ENCODE measurements at places on chromosomes 6 and 20.

- DNase-seq = peak; percentile 28
Measured at GRCh38 chr6:5590187-5590586, 328.9 kb downstream of the FARS2 start.

GRCh38 chr6:90209527-90209926 is 87.1 kb downstream of the BACH2 start:
- DNase-seq = no peak

GRCh38 chr6:10535193-10535592 is 14.0 kb downstream of the GCNT2 start:
- no peak for DNase-seq

- no peak for DNase-seq
Measured at GRCh38 chr6:158803733-158804143, 15.4 kb downstream of the EZR start.

DNA sequence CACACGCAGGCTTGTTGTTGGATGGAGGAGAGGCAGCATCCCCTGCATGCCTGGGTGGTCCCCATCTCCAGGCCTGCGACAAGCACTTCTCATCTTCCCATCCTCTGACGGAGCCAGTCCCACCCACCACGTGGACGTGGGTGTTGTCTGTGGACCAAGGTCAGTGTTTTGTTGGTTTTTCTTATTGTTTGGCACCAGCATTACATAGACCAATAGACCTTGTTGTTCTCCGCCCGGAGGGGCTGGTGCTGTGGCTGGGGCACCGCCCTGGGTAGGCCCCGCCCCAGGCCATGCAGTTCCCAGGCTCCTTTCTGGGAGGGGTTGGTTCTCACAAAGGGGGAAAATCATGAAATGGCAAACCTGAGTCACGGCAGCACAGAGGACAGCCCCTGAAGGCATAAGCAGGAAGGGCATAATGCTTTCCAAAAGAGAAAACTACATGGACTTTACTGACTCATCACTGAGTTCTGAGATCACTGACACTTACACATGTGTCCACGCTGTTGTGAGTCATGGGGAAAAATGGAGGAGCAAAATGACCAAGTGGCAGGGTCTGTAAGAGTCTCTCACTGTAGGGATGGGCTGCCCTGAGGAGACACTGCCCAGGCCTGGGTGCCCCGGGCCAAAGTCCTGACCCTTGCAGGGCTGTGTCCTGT is 90.8 kb downstream of the THBS2 start:
- no peak for DNase-seq

- no peak for DNase-seq
Measured at GRCh38 chr6:24004659-24005058, 121.4 kb upstream of the NRSN1 start.

DNA sequence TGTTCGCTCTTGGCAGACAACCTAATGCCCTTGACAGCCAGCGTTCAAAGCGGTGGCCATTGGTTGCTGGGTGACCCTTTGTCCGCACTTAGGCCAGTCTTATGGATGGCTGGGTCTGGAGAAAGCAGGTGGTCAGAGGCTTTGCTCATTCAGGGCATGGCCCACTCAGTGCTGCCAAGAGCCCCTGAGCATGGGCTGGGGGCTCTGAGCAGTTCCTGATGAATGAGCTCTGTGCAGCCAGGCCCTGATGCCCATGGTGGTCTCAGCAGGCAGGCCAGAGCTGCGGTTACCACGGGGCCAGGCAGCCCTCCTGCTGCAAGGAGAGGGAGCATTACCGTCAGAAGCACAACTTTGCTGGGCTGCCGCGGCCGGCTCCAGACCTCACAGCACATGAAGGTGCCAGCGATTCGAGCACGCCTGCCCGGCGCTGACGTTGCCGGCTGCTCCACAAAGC is 36.3 kb downstream of the CDH4 start:
- no peak for DNase-seq

- no peak for DNase-seq
Measured at GRCh38 chr6:60681806-60682205, 1604.2 kb downstream of the KHDRBS2 start.

DNA sequence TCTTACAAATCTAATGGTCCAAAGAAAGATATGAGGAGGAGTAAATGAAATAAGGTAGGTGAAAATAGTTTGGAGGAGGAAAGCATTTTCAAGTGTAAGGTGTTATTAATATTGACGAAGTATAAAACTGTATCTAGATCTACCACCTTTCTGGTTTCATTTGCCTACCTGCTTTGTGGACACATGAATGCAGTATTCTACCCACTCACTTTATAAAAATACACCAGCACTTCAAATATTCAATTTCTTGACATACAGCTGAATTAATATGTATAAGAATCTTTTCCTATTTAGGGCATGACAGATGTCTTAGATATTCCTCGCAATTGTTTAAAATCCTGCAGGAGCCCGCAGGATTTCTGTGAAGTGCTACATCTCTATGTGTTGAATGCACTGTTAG is 108.0 kb downstream of the BCAS1 start:
- no peak for DNase-seq

- DNase-seq = no peak
Measured at GRCh38 chr20:17169585-17170136, 57.2 kb upstream of the PCSK2 start.

DNA sequence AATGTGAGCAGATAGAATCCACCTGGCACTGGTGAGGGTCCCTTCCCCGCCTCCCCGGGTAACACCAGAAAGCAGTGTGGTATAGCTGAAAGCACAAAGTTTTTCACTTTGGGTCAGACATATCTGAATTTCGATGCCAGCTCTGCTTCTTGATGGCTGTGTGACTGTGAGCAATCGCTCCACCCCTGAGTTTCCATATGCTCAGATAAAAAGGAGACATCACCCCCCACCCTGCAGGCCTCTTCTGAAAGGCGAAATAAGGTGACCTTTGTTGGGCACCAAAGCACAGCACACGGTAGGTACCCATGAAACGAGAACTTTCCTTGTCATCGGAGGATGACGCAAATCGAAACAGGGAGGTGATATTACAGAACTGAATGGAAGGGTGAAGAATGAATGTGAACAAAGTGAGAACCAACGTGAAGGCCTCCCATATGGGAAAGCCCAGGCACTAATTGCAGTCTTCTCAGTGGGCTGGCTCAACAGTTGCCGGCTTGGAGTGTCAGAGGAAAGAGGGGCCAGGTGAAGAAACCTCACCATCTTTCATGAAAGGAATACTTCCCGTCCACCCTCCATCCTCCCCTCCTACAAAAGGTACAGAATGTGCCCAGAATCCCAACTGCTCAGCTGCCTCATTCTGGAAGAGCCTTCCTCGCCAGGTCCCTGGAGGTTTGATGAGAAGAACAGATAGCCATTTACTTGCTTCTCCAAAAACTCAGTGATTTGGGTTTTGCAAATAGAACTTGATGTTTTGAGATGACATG is 61.8 kb downstream of the NFATC2 start:
- DNase-seq = no peak

DNA sequence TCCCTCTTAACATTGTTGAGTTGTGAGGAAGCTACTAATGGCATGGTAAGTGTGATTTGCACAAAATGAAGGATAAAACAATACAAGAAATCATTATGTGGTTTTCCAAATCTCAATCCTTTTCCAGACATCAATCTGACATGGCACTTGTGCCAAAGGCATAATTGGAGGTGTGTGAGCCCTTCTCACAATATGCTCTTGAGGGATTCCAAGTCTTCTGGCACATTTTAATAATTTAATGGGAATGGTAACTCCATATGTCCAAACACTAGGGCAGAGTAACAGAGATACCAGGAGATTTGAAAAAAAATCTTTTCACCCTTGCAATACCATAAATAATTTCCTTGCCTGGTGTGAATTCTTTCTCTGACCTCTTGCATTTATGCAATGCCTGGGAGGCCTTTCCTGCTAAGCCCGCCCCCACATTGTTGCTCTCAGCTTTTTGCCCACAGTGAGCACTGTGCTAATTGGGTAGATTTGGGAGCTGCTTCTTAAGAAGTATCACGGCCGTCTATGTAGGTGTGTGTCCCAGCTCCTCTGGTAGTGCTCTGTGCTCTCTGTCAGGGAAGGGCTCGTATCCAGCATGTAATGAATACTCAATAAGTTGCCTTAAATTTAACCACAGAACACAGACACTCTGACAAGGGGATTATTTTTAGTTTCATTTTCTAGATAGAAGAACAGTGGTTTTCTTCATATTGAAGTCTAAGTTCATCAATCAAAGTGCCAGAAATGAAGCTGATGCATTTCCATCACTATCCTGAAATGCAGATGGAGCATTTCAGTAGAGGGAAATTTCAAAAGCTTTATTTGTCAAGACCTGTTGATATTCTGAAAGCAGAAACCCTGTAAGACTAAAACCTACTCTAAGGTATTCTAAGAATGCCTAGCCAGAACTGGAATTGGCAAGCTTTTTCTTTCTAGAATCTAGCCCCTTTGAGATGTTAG is 54.4 kb upstream of the CEP85L start:
- DNase-seq = no peak

DNA sequence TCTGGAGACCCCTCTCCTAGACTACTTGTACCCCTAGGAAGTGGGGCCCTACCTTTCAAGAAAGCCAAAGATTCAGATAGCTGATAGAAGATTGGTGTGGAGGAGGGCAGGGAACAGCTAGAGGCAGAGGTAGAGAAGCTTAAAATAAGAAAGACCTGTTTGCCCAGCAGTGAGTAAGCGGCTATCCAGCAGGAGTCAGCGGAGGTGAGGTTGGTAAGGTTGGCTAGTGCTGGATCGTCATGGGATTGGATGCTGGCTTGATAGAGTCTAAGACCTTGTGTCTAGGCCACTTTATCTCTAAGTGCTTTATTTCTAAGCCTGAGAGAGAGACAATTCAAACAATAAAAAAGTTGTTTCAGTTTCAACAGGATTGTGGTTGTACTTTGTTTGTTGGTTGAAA is 19.1 kb downstream of the ANKS1A start:
- DNase-seq = no peak

DNA sequence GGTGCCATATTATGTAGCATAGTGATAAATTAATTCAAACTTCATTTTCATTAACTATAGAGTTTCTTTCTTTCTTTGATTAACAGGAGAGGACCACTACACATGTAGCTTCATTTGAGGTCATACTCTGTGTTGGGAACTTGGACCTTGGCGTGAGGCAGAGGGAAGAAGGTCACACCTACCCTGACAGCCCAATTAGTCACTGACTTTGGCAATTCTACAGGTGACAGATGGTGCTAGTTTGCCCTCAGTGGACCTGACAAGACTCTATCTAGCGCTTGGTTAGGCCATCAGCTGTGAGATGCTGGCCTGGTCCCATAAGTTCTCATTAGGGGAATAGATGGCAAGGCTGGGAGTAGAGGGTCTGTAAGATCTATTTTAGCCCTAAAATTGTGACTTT is 14.2 kb downstream of the SLX4IP start:
- DNase-seq = no peak

DNA sequence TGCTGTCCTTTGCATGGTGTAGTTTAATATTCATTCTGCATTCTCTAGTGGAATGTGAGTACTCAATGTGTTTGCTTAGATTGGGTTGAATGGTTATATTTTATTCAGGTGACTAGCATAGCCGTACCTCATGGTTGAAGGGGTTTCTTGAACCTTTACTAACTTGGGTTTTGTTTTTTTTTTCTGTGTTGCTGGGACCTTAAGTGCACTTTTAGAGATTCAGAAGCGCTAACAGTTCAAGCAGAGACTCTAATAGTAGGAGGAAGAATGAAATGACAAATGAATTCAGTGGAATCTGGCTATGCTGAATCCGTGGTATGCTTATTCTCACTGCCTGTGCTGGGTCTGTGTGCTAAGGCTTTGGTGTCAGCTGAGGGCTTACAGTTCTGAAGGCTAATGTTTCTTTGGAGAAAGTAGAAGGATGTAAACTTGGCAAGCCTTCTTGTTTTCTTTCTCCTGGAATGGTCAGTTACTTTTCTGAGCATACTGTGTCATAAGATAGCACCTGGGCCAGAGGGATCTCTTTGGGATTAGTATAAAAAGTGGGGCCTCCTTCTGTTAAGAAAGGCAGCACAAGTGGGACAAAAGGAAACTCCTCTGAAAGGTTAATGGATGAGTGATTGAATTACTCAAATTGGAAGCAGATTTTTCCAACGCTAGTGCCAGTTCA is 28.7 kb downstream of the RNF144B start:
- DNase-seq = no peak

- no peak for DNase-seq
Measured at GRCh38 chr20:52614051-52614863, 357.9 kb upstream of the TSHZ2 start.

DNA sequence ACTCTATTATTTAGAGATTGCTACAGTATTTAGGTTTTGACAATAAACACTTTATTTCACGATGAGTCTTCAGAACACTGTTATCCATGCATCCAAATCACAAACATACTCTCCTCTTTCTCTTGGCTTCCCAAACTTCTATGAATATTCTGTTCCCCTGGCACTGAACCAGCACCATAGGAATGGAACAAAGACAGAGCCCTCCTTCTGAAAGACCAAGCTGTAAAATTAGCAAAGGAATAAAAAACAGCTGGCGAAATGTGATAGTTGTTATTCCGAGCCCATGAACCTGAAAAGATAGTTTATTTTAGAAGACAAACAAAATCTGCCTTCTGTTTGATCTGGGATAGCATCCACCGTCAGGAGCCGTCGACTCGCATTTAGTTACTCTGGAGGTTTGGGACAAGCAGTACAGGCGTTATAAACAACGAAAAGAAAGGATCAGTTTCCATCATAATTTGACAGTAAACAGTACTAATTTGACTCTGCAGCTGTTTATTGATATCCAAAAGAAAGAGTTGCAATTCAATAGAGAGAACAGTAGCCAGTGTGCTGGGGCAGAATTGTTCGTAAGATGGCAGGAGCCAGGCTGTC is 161.4 kb downstream of the CLIC5 start:
- DNase-seq = no peak

- DNase-seq = no peak
Measured at GRCh38 chr6:52457096-52457495, 37.0 kb downstream of the EFHC1 start.

DNA sequence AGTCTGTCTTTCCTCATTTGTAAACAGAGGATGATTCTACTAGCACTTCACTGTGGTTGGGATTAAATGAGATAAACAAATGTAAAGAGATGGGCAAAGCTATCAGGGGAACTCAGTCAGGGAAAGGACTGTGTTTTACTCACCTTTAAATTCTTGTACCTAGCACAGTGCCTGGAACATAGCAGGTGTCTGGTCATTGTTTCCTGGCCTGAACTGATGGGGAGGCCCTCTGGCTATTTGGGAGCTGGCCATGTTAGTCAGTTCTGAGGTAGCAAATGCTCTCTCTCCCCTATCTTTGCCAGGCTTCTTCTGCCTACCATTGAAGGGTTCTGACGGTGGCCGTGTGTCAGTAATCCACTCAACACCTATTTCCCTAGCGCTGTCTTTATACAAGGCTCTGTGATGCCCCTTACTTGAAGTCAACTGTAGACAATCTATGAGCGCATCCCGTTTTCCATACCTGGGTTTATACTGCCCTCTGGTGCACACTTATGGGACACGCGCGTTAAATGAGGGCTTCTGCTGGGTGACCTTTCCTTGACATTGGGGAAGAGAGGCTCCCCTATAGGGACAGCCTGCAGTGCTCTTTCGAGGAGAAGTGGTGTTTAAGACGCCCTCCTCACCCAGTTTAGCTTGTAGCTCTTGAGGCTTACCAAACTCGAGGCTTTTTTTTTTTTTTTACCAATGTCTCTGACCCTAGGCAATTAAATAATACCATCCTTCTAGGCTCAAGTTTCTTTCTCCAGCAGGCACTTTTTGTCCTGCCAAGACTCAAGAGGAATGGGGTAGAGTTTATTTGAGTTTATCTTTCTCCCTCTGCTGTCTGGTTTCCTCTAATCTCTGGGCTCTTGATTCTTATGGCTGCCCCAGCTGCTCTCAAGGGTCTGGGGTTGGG is 4.0 kb upstream of the SPATS1 start:
- DNase-seq = peak; percentile 27

- DNase-seq = no peak
Measured at GRCh38 chr6:117137711-117138110, 127.6 kb upstream of the VGLL2 start.
